ENCODE measurements at places on chromosomes 4 and X.

GRCh38 chr4:33425936-33426335 is 2705.8 kb downstream of the PCDH7 start:
- no peak for DNase-seq

- no peak for DNase-seq
Observed at GRCh38 chr4:101418055-101418454, 70.7 kb upstream of the PPP3CA start.

DNA sequence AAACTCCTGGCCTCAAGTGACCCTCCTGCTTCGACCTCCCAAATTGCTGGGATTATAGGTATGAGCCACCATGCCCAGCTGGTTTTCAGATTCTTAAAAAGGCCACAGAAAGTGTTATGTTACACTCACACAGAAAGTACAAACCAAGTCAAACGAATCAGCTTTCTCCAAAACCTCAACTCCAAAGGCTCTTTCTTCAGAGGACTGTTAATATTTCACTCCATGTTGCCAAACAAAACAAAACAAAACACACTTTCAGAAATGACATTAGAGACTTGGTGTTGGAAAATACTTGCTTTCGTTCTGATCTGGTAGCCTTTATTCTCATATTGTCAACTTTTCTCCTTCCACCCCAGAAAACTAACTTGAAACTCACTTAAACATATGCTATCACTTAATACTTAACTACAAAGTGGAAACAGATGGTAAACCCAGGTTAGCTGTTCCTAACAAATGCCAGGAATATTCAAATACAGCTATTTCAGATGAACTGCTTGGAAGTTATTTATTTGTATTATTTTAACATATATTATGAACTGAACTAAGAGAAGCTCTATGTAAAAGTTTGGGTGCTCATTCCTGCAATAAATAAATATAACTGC is 34.7 kb downstream of the RLIM start:
- DNase-seq, result no peak

DNA sequence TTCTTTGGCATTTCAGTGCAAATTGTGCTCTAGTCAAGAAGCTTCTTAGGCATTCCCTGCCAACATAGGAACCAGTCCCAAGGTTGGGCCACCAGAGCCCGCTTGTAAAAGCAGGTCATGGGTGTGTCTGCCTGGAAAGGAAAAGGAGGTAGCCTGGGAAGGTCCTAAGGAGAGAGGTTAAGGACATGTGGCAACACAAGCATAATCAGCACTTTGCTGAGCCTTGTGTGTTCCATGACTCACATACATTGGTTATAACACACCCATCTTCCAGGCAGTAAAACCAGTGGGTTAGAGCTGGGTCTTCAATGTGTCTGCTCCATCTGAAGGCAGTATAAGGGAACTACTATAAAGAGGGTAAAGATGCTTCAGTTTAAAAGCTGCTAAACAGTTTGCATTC is 165.0 kb downstream of the FHIP1A start:
- no peak for DNase-seq

DNA sequence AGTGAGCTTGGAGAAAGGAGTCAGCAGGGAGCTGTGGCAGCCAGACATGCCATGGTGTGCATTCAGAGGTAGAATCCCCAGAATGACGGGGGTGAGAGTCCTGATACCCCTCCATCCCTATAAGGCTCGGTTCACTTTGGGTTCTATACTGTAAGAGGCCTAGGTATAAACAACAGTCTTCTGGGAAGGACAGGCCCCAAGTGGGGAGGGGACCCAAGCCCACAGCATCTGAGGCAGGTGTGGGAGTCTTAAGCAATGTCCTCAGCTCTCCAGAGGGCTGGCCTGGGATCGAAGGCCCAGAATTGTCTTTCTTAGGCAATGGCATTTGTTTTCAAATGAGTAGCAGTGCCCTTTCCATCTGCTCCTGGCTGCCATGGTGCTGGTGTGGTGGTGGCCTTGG is 50.2 kb upstream of the MAMLD1 start:
- no peak for DNase-seq

DNA sequence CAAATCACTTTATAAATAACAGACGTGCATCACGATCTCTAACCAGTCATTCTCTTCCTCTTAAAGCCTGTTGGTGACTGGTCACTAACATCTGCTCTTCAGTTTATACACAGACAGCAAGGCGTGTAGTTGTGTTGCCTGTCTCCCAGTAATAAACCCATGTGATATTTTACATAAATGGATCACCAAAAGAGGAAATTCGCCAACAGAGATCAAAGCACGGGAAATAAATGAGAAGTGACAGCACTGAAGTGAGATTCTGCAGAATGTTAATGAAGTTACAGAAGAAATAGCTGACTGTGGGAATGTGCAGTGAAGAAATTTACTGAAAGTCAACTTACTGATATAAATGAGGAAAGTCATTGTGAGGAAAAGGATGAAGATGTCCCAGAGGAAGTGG is 47.0 kb downstream of the AFF1 start:
- no peak for DNase-seq

DNA sequence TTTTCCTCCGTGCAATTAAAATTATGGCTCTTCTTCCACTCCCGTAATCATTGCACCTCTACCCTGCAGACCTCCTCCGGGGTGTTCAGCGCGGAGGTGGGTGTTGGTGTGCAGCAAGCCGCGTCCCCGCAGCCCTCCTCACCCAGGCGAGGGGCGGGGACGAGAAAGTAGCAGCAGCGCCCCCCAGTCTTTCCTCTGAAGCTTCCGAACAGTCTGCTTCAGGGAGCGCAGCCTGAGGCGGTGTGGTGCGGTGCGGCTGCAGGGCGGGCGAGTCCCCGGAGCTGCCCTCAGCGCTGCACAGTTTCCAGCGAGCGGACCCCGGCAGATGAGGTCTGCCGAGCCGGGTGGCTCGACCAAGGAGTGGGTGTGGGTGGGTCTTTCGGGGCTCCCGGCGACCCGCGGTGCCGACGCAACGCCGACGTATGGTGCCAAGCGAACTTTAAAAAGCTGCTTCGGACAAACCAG is at the start of gene FRAS1:
TSS of gene FRAS1 (plus strand) at position 189 of the 465 bp plus-strand sequence. CDS start 687 bp downstream, outside the sequence.
- DNase-seq, result no peak

DNA sequence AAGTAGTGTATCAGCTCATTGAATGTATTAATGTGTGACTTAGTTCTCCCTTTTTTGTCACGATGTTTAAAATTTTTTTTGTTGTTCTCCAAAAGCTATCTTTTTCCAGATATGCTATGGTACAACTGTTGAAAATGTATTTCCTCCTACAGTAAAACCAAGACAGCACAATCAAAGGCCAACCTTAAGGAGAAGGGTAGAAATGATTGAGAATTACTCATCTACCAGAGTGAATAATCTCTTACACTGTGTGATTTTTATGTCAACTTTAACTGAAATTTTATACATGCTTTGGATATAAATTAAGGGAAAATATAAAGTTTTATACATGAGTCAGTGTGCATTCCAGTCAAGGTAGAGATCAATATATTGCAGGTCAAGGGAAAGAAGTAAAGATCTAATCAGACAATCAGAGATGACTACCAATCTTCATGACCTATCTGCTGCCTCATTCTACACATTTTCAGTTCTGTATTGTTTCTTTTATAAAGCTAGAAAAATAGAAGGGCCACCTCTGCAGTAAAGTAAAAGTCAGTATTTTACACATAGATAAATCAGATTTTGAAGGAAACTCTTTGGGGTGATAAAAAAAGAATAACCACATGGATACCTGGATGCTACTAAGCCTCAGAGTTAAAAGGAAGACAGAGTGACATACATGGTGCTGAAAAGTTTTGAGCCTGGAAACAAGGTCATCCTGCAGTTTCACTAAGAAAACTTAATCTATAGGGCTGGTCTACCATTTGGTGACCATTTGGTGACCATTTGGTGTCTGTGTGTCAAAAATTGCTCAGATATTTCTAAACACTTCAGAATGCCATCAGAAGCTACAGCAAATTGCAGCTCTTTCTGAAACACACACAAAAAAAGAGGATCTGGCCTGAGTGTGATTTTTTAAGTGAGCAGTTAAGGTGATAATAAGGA is 1.6 kb downstream of the FAM13A start:
- no peak for DNase-seq

- no peak for DNase-seq
Observed at GRCh38 chrX:480861-481417, 94.2 kb upstream of the PPP2R3B start.

DNA sequence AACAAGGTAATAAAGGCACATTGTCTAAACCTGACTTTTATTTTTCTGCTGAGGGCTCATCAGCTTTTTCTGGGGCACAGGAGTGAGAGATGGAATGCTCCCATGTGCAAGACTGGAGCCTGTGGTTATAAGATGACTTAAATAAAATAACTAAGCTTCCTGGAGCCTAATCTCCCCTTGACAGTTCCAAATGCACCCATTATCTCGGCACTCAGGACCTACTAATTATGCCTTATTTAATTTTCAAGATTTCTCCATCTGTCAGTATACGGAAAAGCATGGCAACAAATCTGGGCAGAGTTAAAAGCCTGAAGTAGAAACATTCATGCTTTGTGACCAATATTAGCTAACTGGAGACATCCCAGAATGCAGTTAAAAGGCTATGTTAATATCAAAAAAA is 416.7 kb upstream of the TEX13C start:
- DNase-seq, result peak; percentile 81

GRCh38 chr4:127370604-127371003 is 262.2 kb upstream of the INTU start:
- DNase-seq, result peak; percentile 86

GRCh38 chrX:85004255-85004654 is 578 bp downstream of the APOOL start:
- DNase-seq, result no peak

GRCh38 chr4:174056959-174057358 is 226.5 kb downstream of the FBXO8 start:
- no peak for DNase-seq

GRCh38 chr4:78652282-78652876 is 100.8 kb downstream of the ANXA3 start:
- DNase-seq, result peak; percentile 32

DNA sequence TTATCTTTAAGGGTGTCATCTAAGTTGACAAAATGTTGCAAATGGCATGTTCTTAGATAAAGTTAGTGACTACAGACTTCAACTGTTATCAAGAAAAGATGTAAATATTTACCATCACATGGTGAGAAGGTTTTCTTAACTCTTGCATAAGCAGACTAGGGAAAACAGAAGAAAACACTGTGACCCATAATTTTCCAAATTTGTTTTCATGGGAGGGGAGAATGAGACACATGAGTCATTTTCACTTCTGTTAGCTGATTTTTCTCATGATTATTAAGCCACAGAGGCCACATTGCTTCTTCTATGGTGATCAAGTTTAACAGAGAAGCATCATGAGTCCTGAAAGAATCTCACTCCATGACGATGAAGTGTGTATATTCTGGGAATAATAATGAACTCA is 30.2 kb upstream of the SYTL5 start:
- no peak for DNase-seq

DNA sequence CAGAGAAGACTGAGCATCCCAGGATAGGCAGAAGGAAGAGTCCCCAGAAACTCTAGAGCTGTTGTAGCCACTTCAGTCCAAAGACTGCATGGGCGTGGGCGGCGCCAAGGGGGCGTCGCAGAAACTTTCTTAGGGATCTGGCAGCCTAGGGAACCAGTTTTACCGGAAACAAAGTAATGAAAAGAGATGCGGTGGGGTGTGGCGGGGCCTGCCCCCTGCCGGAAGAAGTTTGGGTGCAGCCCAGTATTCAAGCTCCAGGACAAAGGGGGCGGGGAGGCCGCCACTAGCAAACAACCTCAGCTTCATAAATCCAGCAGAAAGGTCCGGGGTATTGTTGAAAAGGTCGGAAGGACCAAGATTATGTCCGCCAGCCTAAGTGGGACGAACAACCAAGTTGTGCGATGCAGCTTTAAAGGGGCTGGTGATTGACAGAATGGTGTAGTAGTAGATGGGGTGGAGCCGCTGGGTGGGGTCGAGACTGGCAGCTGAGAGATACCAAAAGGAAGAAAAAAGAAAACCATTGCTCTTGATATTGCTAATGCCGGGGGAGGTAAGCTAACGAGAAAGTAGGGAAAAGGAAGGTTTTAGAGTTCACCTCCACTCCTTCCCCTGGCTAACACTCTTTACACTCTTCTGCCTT is 190.5 kb downstream of the RRAGB start:
- DNase-seq, result no peak

DNA sequence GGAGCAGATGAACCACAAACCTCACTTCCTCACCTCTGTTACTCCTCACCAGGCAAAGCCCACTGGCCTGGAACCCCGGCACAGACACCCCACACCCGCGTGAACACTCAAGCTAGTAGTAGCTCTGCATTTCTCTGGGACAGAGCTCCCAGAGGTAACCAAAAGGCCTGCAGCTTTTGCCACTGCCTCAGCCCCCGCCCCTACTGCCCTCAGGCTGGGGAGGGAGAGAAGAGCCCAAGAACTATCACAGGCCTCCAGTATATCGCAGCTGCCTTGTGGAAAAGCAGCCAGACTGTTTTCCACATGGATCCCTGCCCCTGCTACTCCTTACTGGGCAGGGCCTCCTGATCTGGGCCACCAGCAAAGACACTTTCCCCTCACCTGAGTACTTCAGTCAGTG is 728.7 kb upstream of the ACTRT1 start:
- no peak for DNase-seq

DNA sequence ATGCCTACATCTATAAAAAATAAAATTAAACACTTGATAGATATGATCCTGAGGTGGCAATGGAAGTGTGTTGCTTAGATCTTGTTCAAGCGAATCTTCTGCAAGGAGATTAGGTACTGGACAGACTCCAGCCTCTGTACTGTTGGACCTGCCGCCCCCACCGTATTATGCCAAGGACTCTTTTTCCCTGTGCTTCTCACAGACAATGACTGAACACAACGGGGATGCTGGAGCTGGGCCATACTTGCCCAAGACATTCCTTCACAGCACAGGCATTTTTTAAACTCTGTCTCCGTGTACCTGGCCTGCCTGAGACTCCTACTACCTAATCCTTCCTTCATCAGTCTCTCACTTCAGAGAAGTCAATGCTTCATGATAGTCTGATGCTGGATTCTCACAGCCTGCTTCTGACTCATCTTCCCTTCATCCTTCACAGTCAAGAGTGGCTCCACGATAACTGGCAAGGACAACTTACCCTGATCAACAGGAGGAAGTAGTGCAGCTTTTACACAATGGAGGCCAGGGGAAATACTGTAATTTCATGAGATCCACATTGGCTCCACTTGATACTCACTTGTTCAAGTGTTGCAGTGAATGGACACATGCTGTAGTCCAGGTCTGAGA is 754.6 kb upstream of the AGA start:
- no peak for DNase-seq

DNA sequence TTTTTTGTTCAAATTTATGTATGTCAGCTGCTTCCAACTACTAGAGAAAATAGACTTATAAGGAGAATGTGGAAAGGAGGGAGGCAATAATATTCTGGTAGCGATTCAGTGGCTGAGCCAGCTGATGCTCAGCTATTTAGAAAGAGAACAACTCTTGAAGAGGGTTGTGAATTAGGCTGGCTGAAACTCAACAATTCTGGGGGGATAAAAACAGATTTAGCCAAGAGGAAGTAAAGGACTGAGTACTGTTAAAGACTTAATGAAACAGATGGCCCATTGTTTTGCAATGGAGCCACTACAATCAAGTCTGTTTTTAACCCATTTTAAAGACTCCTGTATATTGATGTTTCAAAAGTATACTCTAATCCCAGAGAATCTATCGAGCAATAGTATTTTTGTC is 1058.9 kb downstream of the C4orf33 start:
- DNase-seq, result no peak

- no peak for DNase-seq
Observed at GRCh38 chr4:124555959-124556358, 156.6 kb downstream of the ANKRD50 start.
